Activated T-helper 1 cell treated with Interleukin-2 at 50 U/mL for 16 hours (primary cell): ENCODE measurements at places on chromosomes 12 and 14.
A peak's percentile ranks its signal among the peaks of the same experiment; 100 is the strongest.

GRCh38 chr12:24773996-24774395 is 174.9 kb downstream of the BCAT1 start:
- no peak for DNase-seq

DNA sequence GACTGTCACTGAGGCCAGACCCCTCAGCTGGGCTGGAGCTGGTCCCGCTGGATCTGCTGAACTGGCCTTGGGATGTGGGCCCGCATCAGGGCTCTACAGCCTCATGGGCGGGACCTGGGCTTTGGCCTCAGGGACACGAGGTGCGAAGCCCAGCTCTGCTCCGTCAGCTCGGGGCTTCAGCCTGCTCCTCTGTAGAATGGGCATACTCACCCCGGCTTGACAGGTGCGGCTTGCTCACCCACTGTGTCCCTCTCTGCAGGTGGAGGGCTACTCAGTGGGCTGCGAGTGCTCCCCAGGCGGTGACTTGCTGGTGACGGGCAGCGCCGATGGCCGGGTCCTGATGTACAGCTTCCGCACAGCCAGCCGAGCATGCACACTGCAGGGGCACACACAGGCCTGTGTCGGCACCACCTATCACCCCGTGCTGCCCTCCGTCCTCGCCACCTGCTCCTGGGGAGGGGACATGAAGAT is 57.6 kb downstream of the BEGAIN start:
- no peak for DNase-seq

- no peak for DNase-seq
These were observed 260.9 kb downstream of the ITPR2 start for GRCh38 chr12:26572137-26572536.

DNA sequence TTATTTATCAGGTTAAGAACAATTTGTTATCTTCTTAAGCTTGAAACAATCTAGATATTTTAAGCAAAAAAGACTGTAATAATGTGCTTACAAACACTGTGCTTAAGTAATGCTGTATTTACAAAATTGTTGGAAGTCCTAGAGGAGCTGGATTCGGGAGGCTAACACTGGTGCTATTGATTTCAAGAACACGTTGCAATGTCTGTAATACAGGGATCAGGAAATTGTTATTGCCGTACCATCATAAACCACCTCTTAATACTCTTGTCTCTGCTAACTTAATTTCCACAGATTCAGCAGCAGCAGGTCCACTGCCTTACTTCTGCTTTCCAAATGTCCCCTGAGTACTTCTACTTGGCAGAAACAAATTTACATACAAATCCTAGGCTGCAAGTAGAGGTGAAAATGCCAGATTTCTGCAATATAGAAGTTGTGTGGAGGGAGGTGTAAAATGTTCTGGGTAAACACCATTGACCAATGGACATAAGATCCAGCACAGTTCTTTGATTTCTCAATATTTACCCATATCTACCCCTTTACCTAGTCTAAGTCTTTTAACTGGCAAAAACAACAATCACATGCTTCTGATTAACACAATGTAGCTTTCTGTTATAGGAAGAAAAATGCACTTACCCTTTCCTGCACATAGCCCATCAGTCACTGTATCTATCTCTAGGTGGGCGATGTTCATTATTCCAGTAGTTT is 663.4 kb downstream of the TMTC2 start:
- DNase-seq, result no peak

DNA sequence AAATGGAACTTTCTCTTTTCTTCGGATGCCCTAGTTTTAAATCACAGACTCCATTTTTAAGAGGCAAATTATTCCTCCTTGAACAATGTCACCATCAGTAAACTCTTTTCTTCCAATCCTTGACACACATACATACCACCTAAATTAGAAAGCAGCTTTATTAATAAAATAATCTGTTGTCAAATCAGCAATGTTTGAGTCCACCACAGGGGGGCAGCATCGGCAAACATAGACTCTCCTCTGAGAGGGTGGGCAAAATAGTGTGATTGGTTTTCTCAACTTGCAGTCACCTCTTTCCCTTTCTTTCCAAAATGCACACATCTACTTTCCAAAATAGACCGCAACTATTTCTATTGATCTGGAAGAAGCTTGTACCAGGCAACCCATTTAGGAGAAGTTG is 438.4 kb upstream of the OR4E1 start:
- peak; percentile 14 for DNase-seq

GRCh38 chr12:8556531-8557097 is 15.9 kb upstream of the CLEC4E start:
- no peak for DNase-seq

GRCh38 chr12:46921048-46921763 is 95.4 kb upstream of the SLC38A4 start:
- DNase-seq, result no peak
